NCI-H460 (cell line): ENCODE measurements at places on chromosomes 12 and 14.
A peak's percentile ranks its signal among the peaks of the same experiment; 100 is the strongest.

- DNase-seq, result no peak
Measured at GRCh38 chr14:75723716-75724115, 62.7 kb downstream of the TTLL5 start.

GRCh38 chr12:98758331-98758730 lies 113.2 kb downstream of the APAF1 start:
- DNase-seq, result no peak

DNA sequence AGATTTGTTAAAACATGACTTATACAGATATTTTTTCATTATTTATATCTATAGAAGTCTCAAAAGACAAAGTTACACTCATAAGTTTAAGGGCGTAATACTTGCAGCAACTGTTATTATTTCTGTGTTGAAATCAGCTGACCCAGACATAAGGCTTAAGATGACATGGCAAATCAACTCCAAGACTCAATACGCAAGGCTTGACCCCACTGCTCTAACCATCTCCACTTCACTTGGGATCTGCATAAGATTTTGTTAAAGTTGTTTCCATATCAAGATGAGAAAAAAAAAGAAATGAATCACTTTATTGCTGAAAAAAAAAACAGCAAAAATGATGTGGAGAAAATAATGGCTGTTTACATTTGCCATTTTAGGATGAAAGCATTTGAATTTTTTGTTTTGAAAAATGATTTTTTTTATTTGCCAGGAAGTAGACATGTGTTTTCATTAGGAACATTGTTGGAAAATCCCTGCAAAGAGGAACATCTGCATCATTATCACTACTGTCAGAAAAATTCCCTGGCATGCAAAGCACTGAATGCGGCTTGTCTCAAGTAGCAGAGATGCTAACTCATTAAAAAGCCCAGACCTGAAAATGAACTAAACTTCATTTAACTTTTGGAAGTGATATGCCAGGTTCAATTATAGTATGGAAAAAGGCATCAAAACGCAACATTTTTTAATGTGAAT lies 73.5 kb downstream of the LIN7A start:
- peak; percentile 65 for DNase-seq

DNA sequence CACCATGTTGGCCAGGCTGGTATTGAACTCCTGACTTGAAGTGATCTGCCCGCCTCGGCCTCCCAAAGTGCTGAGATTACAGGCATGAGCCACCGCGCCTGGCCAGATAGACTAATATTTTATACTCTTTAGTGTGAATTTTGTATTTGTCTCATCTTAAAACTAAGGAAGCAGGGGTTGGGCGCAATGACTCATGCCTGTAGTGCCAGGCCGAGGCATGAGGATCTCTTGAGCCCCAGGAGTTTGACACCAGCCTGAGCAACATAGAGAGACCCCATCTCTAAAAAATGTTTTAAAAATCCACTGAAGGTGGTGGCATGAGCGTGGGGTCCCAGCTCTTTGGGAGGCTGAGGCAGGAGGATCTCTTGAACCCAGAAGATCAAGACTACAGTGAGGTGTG lies 9.0 kb downstream of the DYNC1H1 start:
- no peak for DNase-seq

DNA sequence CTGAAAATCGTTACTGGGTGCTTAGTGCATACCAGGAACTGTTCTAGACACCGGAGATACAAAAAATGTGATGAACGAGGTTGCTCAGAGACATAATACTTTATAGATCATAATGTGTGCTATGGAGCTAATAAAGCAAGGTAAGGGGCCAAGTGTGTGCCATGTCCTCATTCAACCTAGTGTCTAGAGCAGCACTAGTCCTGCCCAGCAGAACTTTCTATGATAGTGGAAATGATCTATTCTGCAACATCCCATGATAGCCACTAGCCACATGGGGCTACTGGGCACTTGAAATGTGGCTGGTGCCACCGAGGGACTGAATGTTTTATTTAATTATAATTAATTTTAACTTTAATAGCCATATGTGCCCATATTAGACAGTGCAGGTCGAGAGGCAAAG lies 15.6 kb downstream of the NUAK1 start:
- no peak for DNase-seq

- DNase-seq, result no peak
Measured at GRCh38 chr12:51869496-51869865, 18.4 kb upstream of the ANKRD33 start.

DNA sequence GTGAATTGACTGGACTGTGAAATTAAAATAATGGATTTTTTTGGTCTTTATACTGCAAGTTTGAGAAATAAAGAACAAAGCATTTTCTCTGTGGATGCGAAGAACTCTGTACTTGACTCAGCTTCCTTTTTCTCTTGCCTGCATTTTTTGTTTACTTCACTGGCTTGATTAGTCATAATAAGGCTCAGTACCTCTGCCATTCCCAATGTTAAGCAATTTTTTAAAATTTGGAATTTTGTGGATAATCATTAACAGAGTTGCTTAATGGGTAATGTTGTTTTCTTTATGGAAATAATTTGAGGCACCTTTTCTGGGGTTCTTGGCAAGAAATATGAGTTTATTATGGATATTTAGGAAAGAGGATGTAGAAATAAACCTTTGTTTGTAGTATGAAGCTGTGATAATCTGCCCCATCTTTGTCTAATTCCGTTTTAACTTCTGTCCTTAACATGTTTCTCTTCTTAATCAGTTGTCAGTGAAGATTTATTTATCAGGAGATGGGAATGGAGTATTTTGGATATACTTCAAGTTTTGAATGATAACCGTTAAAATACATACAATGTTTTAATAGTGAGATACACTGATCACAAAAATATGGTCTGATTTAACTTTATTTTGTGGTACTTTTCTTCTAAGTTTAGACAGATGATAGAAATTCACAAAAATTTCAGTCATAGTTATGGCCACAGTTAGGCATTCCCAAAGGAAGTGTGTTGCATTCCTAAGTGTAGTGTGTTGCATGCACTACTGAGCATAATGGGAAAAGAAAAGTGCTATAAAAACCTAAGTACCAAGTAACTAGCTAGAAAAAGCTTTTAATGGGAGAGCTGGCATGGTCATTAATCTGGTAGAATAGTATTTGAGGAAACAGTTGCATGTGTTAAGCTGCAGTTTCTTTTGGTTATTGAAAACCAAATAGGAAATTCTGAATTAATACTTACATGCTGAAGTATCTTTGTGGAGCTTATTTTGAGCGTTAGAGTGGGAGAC lies 27.7 kb downstream of the WNK1 start:
- DNase-seq, result no peak

DNA sequence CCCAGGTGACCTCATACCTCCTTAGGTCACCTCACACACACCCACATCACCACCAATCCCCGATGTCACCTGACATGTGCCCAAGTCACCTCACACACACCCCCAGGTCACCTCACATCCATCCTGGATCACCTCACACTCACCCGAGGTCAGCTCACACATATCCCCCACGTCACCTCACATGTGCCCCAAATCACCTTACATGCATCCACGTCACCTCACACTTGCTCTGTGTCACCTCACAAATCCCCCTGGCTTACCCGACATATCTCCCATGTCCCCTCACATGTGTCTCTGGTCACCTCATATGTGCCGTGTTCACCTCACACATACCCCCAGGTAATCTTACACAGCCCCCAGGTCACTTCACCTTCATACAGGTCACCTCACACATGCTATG lies 864.6 kb downstream of the TMEM121 start:
- DNase-seq, result no peak

DNA sequence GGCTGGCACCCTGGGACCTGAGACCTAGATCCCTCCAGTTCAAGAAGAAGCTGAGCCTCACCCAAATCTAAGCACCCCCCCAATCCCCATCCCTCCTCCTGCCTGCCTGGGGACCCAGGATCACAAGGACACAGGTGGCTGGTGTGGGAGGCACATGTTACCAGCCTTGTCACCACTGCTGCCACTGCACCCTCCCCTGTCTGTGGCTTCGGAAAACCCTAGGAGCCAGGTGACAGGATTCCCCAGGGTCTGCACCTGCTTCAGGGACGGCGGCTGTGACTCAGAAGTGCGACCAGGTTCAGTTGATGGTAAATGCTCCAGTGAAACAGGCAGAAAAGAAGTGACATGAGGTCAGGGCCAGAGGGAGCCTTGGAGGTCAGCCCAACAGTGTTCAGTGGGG lies 62.8 kb upstream of the FAM222A start:
- no peak for DNase-seq

GRCh38 chr14:50109342-50109741 lies 7.0 kb downstream of the VCPKMT start:
- DNase-seq, result no peak

DNA sequence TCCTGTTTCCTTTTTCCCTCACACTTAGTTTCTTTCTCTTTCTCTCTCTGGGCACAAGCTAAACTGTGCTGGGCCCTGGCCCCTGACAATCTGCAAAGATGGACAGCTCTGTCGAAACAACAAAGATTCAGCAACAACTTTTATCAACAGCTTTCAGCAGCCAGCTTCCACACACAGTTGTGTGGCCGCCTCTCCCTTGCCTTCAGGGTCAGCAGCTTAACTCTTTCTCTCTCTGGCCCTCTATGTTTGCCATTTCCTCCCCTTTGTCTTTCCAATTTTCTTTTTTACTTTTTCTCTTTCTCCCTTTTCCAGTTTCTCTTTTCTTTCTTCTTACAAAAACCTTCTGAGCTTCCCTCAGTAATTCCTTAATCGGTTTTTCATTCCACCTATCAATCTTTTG lies 43.3 kb downstream of the IQSEC3 start:
- DNase-seq, result no peak

GRCh38 chr12:65853489-65854157 lies 29.3 kb downstream of the HMGA2 start:
- no peak for DNase-seq

- DNase-seq, result no peak
Measured at GRCh38 chr12:92110083-92110640, 35.5 kb downstream of the BTG1 start.

DNA sequence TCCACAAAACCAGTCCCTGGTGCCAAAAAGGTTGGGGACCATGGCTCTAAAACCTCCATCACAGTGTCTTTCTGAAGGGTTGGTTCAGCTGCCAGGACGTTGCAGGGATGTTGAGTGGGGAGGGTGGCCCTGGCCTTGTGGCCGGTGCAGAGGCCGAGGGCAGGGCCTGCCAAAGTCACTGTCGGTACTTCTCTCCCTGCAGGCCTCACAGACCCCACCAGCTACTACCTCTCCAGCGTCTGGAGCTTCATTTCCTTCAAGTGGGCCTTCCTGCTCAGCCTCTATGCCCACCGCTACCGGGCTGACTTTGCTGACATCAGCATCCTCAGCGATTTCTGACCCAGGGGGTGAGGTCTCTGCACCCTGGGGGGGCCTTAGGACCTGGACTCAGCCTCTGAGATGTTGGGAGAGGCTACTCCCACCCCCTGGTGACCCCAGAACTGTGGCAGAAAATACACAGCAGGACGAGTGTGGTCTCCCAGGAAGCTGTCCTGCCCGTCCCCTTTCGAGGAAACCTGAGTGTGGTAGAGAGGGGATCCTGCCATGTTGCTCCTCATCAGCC lies 7.0 kb downstream of the SLC48A1 start:
- no peak for DNase-seq

- peak; percentile 57 for DNase-seq
Measured at GRCh38 chr14:68232300-68233055, 412.9 kb downstream of the RAD51B start.

GRCh38 chr12:68835333-68835908 lies 27.4 kb downstream of the MDM2 start:
- DNase-seq, result no peak

DNA sequence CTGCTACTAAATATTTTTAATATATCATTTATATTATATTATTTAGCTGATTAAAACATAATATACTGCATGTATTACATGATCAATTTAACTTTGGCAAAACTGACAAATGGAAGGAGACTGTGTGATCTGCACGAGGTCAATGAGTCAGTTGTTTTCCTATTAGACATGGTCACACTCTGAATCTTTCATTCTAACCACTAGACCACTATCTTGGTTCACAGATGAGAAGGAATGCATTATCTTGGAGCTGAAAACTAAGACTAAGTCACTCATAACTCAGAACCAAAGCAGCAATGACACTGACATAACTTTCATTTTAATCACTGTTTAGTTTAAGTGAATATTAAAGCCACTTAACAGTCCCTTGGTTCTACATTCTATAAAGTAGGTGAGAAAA lies 37.4 kb downstream of the GNPTAB start:
- DNase-seq, result no peak

DNA sequence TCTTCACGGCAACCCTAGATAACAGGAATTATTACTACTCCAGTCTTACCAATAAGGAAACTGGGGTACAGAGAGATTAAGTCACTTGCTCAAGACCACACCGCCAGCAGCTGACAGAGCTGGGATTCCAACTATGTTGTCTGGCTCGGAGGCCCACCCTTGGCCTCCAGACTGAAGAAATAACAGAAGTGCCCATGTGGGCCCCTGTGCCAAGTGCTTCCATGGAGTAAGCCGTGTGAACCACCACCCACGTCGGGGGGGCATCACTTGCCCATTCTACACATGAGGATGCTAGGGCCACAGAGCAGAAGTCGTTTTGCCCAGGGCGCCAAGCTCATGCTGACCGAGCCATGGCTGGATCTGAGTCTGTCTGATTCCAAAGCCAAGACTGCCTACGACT lies 926 bp upstream of the CMKLR1 start:
- DNase-seq, result no peak

GRCh38 chr12:130369816-130370215 lies 32.1 kb downstream of the PIWIL1 start:
- DNase-seq, result no peak

DNA sequence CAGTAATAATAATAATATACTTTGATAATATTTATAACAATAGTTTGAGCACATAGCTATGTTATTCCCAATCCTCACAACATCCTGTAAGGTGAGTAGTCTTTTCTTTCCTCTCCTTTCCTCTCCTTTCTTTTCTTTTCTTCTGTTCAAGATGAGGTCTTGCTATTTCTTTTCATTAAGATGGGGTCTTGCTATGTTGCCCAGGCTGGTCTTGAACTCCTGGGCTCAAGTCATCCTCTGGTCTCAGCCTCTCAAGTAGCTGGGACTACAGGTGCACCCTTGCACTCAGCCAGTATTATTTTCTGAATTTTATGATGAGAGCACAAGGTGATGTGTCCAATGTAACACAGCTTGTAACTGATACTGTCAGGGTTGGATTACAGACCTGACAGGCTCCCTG lies 134.6 kb downstream of the OTOGL start:
- no peak for DNase-seq
